ENCODE measurements at places on chromosomes 6 and 20.

- no peak for DNase-seq
Observed at GRCh38 chr6:169853196-169854082, 102.0 kb downstream of the ERMARD start.

GRCh38 chr20:43700627-43701026 lies 26.2 kb downstream of the GTSF1L start:
- DNase-seq = no peak

- no peak for DNase-seq
Observed at GRCh38 chr20:50580016-50580747, 70.0 kb downstream of the PTPN1 start.

GRCh38 chr6:169487579-169488436 lies 214.0 kb downstream of the WDR27 start:
- DNase-seq = no peak

GRCh38 chr6:3729603-3730344 lies 21.7 kb downstream of the PXDC1 start:
- DNase-seq = no peak

DNA sequence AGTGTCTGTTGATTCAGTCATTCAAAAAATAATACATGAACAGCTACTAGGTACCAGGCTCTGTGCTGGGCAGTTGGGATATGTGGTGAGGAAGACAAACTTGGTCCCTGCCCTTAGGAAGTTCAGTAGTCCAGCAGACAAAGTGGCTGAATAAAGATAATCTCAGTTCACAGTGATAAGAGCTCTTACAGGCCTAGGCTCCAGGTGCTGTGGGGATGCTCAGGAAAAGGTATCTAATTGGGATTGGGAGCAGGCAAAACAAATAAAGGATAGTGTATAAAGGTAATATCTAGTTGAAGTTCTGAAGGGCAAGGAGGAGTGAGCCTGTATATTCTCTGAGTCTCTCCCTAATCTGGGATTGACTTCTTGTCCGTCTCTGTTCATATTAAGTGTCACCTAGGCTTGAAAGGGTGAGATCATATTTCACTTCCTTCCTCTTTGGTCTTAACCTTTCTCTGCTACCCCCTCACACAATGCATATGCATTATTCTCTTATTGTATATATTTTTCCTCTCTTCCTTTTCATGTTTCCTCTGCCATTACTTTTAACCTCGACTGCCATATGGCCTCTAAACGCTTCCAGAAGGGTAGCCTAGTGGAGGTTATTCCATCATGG lies 13.5 kb downstream of the PTPN1 start:
- no peak for DNase-seq

DNA sequence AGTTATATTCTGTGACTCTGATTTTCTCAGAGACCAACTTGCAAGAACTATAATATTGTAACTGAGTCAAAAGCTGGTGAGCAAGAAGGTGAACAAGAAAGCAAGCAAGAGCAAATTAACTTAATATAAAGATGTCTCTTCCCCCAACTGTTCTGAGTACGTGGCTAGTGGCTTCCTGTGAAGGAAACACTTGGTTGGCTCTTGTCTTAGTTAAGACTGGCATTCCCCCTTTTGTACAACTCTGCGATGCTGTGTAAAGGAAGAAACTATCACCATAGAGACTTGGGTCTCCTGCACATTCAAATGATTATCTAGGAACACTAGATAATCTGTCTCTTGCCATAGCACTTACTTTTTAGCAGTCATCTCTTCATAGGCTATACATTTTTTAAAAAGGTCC lies 47.3 kb upstream of the TNFAIP3 start:
- DNase-seq = no peak

- DNase-seq = no peak
Observed at GRCh38 chr6:84492241-84493165, 265.1 kb upstream of the CEP162 start.

DNA sequence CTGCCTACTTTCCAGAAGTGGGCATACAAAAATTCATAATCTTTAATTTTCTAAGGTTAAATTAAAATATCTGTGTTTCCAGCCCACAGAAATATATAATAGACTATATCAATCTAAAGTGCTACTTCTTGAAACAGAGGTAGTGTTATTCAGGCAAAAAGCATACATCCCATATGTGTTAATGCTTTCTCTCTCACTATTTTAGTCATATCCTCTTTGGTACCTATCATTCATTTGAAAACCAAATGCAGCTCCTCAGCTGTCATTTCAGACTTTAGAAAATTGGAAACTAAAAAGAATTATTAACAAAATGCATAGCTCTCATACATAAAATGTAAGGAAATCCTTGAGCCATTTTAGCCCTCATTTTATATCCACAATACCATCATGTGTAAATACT lies 925 bp downstream of the FHL5 start:
- DNase-seq = no peak

GRCh38 chr20:51876313-51876940 lies 74.1 kb upstream of the SALL4 start:
- DNase-seq = no peak

Data from stimulated activated CD4-positive, alpha-beta T cell treated with anti-CD3 and anti-CD28 coated beads, TNF-alpha, amount 100 ng/mL, for 1 hour (primary cell).